ENCODE measurements at places on chromosomes 6 and 20.

- DNase-seq: no peak
These were observed 411.2 kb upstream of the SULF2 start for GRCh38 chr20:48196486-48196885.

- peak; percentile 60 for DNase-seq
These were observed 35.1 kb upstream of the BTN3A2 start for GRCh38 chr6:26329763-26330511.

GRCh38 chr20:23140991-23141390, 54.9 kb upstream of the CD93 start:
- DNase-seq: peak; percentile 26

GRCh38 chr6:127266892-127267645, 405 bp downstream of the RNF146 start:
- peak; percentile 59 for DNase-seq

DNA sequence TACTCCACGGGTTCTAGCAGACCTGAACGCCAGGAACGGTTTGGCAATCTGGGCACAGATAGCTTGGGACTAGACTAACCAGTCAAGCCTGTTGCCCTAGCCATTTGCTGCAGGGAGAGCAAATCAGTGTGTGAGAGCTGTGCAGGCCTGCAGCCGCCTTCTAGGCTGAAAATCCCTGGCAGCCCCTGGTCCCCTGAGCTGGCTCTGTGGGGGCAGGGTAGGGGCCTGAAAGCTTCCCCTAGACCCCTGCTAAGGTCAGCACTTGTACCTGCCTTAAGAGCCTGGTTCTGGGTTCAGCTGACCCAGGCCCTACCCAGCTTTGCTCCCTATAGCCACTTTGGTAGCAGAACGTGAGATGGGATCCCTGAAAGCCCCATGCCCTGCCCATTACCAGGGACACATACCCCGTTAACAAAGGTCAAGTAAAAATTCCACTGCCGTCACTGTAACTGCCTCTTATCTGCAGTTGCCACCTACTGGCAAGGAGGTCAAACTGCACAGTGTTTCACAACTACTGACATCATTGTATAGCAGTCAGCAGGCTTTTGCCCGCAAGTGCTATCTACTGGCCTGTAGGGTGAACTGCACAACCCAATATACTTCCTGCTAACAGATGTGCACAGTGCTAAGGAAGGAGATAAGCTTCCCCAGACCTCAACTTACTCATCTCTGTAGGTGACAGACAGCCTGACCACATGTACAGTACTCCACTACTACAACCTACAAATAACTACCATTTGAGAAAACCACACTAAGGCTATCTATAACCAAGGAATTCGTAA, 95.1 kb upstream of the OLIG3 start:
- DNase-seq: peak; percentile 72
